ENCODE measurements at places on chromosomes 1 and 21.
A peak's percentile ranks its signal among the peaks of the same experiment; 100 is the strongest.

- no peak for DNase-seq
Observed at GRCh38 chr1:109837852-109838570, 72.6 kb upstream of the CSF1 start.

GRCh38 chr1:66288048-66288447 is 245.9 kb upstream of the SGIP1 start:
- no peak for DNase-seq

DNA sequence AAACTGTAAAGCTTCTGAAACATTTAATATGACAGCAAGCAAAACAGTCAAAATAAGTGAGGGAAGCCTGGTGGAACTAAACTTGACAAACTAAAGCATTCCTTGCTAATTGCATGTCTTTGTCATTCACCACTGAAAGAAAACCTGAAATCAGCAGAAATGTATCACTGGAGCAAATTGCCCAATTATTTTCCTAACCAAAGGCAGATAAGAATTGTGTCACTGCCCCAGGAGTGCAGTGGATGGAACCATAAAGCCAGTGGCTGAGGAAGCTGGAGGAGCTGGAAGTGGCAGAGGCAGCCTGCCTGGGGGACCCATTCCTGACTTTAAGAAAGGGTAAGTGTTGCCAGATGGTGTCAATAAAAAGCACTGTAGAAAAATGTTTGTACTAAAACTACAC is 2.7 kb upstream of the SLC30A10 start:
- no peak for DNase-seq

DNA sequence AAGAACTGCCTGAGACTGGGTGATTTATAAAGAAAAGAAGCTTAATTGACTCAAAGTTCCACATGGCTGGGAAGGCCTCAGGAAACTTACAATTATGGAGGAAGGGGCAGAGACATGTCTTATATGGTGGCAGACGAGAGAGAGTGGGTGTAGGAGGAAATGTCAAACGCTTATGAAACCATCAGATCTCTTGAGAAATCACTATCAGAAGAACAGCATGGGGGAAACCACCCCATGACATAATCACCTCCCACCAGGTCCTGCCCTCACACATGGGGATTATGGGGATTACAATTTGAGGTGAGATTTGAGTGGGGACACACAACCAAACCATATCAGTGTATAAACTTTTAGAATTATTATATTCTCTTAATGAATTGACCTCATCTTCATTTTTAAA is 335.9 kb upstream of the DPYD start:
- DNase-seq: no peak

GRCh38 chr1:118661769-118662320 is 326.3 kb downstream of the TBX15 start:
- no peak for DNase-seq

DNA sequence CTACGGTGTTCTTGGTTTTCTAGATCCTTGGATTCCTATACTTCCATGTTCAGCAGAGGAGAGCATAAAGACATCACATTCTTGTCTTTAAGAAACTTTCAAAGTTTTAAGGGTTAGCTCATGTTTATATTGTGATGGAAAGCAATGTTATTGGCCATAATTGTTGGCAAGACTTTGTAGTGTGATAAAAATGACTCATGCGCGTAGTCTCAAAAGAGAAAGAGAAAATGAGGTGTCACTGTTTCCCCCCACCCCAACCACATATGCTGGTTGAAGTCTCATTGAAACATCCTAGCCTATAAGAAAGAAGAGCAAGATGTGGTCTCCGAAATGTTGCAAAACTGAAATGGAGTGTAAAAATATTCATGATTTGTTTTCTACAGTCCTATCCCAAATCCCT is 348.8 kb downstream of the PTBP2 start:
- DNase-seq: no peak

DNA sequence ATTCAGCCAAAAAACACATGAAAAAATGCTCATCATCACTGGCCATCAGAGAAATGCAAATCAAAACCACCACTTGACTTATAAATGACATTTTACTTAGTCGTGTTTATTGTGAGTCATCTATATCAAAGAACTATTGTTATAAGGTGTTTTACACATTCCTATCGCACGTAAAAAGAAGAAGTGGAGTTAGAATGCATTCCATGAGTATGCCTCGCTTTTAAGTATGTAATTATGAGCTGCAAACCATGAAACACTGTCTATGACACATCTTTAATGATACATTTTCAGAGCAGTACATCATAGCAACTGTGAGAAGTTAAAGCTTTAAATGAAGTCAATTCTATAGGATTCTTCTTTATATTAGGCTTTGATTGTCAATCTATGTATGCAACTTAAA is 614.3 kb upstream of the ADAMTS5 start:
- no peak for DNase-seq

DNA sequence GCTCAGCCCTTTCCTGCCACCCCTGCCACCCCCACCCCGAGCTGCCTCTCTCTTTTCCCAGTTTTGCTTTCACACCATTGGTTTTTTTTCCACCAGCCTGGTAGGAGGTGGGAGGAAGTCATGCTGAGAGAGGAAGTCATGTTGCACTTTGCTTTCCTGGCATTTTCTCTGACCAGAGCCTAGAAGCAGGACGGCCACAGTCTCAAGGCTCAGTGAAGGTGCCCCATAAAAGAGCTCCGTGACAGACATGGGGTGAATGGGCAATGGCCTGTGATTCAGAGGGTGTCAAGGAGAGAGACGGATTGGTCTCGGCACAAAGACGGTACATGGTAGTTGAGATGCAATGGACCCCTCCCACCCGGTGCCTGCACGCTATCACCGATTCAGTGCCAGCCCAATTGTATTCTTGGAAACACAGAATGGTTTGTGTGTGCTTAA is 42.1 kb upstream of the DMRTB1 start:
- no peak for DNase-seq

GRCh38 chr1:66774438-66774837 is 22.2 kb downstream of the DYNLT5 start:
- DNase-seq: no peak

GRCh38 chr1:41379738-41380130 is 18.5 kb downstream of the FOXO6 start:
- DNase-seq: no peak

DNA sequence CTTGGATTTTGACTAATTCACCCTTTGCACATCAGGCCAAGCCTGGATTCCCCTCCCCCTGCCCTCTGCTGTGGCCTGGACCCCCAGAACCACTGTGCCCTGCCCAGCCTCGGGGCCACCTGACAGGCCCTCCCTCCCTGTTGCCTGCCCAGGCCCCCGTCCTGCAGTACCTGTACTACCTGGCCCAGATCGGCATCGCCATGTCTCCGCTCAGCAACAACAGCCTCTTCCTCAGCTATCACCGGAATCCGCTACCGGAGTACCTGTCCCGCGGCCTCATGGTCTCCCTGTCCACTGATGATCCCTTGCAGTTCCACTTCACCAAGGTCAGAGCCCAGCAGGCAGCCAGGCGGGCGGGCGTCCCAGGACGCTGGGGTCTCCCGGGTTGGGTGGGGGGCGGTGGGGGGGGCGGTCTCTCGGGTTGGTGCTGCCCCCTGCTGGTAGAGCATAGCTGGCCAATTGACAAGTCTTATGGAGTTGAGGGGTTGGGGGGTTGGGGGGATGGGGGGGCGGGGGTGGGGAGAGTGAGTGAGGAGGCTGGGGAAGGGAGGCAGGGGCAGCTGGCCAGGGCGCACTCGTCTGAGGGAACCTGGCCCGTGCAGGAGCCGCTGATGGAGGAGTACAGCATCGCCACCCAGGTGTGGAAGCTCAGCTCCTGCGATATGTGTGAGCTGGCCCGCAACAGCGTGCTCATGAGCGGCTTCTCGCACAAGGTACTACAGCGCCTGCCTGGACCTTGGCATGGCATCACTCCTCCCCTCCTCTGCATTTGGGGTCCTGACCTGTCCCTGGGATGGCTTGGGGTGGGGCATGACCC is 10.7 kb downstream of the AMPD2 start:
- no peak for DNase-seq

- DNase-seq: no peak
Observed at GRCh38 chr1:158328426-158328825, 2.9 kb downstream of the CD1B start.

GRCh38 chr21:37655611-37656300 is 260.5 kb downstream of the KCNJ6 start:
- no peak for DNase-seq

- DNase-seq: no peak
Observed at GRCh38 chr1:175116903-175117302, 49.3 kb downstream of the TNN start.

DNA sequence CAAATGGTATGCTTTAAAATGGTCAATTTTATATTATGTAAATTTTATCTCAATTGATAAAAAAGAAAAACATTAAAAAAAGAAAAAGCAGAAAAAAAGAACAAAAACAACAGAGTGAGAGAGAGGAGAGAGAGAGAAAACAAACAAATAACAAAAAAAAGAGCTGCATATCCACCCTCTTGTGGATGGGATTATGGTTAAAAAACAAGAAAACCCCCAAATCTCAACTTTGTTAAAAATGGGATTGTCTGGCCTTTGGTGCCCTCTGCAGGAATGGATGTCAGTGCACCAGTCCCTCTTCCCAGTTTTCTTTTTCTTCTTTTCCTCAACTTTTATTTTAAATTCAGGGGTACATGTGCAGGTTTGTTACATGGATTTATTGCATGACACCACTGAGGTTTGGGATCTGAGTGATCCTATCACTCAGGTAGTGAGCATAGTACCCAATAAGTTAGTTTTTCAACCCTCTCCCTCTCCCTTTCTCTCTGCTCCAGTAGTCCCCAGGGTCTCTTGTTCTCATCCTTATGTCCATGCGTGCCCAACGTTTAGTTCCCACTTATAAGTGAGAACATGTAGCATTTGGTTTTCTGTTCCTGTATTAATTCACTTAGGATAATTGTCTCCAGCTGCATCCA is 28.1 kb downstream of the RNF187 start:
- DNase-seq: no peak

DNA sequence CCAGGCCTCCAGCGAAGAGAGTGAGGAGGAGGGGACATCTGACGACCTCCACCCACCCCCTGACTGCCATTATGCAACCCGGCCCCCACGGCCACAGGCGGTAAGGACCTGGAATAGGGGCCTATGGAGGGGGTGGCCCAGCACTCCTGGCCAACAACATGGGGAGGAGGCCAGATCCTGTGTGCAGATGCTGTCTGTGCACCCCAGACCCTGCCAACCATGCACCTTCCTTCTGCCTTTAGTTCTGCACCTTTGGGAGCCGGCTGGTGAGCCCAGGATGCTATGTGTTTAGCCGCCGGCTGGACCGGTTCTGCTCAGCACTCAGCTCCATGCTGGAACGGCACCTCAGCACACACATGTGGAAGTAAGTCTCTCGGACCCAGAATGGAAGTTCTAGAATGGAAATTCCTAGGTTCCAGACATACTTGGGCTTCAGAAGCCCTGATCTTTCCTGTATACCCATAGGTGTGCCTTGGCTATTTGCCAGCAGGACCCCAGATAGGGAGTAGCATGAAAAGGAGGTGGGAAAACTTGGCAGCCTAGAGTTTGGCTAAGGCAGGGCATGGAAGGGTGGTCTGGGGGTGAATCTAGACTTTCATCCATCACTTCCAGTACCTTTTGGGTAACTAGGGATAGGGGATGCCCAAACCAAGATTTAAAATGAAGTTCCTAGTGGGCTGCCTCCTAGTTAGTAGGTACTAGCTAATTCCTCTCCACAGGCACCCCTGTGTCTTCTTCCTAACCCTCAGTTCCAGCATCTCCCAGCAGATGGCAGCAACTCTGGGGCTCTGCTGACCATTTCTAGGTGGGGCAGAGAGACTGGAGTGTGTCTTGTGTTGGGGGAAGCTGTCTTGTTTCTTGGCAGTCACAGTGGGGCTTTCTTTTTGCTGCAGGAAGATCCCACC is 3.6 kb upstream of the CYB561D1 start:
- DNase-seq: peak; percentile 41

DNA sequence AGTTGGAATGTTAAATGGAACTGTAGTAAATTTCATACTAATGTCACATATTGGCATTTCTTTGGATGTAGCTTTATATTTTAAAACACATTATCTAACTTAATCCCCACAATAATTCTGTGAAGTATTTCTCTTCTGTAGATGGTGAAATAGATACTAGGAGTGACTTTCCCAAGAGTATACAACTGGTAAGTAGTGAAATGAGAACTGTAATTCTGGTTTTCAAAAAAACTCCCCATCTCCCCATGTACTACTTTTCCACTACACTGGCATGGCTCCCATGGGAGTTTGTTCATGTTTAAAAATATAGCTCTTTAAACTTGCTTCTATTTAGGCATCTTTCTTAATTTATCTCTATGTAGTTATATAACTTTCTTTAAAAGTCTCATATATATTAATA is 10.2 kb downstream of the CHML start:
- no peak for DNase-seq

- no peak for DNase-seq
Observed at GRCh38 chr1:206486995-206487788, 16.9 kb downstream of the IKBKE start.

DNA sequence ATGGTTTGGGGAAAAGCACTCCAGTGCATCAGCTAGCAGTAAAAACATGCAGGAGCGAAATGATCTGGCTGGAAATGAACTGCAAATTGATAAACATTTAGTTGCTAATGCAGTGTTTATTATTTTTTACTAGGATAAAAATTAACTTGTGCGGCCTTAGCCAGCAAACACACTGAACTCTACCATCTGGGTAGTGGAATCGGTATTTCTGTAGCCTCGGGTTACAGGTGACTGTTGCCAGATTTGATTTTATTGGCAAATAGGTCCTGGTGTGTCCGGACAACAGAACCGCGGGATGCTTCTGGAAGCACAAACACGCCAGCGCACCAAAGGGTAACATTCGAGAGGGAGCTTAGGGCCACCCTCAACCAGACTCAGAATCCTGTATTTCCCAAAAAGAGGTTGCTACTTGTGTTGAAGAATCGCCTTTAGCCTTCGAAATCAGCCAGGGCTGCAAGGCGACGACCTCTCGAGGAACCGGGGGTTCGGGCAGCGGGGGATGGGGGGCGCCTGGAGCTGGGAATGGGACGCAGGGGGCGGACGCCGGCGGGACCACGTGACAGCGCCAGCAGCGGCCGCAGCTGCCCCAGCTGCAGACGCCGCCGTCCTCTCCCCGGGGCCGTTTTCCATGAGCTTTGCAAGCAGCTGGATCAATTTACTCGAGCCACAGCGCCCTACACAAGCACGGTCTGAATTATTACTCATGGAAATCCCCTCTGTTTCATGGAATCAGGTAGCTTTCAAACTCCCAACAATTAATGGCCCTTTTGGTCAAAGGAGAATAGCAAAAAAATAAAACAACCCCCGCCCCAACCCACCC is 158.8 kb downstream of the TOMM20 start:
- DNase-seq: no peak

GRCh38 chr1:9844106-9844505 is 20.3 kb upstream of the CLSTN1 start:
- DNase-seq: no peak

DNA sequence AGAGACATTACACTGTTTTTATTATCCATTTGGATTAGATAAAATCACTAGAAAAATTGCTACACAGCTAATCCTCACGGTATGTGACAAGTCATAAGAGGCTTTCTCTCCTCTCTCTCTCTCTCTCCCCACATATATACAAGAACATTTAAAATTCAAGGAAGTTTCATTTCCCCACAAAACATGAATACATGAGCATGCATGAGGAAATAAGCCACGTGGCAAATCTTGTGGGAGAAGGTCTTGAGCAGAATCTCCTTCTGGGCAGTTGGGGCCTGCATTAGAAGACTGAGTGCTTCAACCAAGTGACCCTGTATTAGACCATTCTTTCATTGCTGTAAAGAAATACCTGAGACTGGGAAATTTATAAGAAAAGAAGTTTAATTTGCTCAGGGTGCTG is 1313.1 kb downstream of the MRPL39 start:
- DNase-seq: no peak

All from stimulated activated CD8-positive, alpha-beta memory T cell treated with anti-CD3 and anti-CD28 coated beads, Interleukin-2, amount 100 ng/mL, for 48 hours (primary cell).